ENCODE measurements at places on chromosomes 13 and 19.

GRCh38 chr19:4580021-4580901 is 20.8 kb upstream of the SEMA6B start:
- no peak for DNase-seq

- no peak for DNase-seq
These were observed 27.9 kb upstream of the PARP4 start for GRCh38 chr13:24540236-24541126.

DNA sequence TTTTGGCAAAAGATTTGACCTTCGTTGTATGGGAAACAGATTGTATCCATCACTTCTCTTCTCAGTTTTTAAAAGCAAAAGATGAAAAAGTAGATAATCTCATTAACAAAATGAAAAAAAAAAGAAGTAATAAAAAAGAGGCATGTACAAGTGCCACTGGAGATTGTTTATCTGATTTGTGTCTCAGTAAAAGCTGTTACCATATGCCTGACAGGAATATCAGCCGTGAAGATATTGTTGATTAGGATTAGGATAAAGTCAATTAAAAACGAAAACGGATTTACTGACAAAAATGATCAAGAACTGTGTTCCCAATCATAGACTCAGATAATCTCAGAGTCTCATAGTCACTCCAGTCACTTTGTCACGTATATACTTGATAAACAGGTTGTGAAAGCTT is 842.1 kb upstream of the SLC10A2 start:
- no peak for DNase-seq

DNA sequence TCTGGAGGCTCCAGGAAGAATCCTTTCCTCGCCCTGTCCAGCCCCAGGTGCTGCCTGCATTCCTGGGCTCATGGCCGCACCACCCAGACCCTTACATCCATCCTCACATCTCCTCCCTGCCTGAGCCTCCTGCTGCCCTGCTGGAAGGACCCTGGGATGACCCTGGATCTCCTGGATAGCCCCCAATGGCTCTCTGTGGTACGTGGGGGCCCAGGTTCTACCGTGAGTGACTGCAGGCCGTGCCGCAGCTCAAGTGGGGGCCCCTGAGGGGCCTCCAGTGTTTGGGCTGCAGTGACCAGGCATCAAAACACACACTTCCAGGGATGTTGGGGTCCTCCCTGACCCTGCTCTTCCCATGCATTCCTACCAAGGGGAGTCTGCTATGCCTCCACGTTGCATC is 8.3 kb upstream of the MCF2L start:
- no peak for DNase-seq

DNA sequence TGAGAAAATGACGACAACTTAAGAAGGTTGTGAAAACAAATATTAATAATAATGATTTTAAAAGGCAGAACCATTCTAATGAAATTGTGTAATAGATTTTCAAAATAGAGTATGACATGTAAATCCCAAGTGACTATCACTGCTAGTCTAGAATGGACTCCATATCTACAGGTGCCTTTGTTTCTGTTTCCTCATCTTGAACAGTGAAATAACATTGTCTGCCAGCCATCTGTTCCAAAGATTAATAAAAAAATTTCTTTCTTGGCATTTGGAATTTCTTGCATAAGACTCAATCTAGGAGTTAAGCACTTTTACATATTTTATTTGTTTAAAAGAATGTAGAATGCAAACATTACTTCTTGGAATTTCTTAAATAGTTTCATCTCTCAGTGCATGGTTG is 520.1 kb upstream of the ARGLU1 start:
- no peak for DNase-seq

DNA sequence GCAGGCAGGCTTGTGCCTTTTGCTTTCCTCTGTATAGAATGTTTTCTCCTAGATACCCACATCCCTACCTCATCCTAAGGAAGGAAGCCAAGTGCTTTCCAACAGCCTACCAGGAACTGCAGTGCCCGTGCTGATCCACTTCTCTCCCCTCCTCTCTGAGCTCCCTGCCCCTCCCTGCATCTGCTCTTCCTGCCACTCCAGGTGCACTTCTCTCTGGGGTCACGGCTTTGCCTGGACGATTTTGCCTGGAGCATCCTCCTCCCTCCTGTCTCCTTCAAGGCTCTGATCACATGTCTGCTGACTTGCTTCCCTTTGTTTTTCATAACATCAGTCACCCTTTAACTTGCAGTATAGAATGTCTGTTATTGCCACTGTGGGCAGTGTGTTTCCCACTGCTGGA is 34.7 kb upstream of the IRS2 start:
- DNase-seq, result no peak

- no peak for DNase-seq
These were observed 97.1 kb downstream of the SIPA1L3 start for GRCh38 chr19:38004186-38004520.

DNA sequence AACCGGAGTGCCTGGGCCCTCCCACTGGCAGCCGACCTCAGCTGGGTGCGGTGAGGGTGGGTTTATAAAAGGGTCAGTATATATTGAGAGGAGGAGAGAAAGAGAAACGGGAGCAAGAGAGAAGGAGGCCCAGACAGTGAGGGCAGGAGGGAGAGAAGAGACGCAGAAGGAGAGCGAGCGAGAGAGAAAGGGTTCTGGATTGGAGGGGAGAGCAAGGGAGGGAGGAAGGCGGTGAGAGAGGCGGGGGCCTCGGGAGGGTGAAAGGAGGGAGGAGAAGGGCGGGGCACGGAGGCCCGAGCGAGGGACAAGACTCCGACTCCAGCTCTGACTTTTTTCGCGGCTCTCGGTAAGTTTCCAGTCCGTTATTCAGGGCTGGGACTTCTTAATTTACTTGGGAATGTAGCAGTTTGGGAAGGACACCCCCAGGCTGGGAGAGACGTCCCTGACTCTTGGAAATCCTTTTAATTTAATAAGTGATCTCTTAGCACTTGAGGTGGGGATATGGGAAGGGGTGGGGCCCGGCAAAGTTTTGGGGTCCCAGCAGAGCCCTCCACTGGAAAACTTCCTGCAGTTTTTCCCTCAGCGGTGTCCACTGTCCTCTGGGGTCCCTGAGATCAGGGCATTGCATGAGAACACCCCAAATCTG is at the start of gene EMP3:
Gene EMP3 (plus strand): TSS at position 288 of the 646 bp plus-strand sequence. CDS start 1,293 bp downstream, outside the sequence.
- peak; percentile 86 for DNase-seq

- no peak for DNase-seq
These were observed 141.6 kb downstream of the TM9SF2 start for GRCh38 chr13:99642841-99643240.

- peak; percentile 92 for DNase-seq
These were observed 135.2 kb downstream of the TSHZ3 start for GRCh38 chr19:31214086-31214485.

DNA sequence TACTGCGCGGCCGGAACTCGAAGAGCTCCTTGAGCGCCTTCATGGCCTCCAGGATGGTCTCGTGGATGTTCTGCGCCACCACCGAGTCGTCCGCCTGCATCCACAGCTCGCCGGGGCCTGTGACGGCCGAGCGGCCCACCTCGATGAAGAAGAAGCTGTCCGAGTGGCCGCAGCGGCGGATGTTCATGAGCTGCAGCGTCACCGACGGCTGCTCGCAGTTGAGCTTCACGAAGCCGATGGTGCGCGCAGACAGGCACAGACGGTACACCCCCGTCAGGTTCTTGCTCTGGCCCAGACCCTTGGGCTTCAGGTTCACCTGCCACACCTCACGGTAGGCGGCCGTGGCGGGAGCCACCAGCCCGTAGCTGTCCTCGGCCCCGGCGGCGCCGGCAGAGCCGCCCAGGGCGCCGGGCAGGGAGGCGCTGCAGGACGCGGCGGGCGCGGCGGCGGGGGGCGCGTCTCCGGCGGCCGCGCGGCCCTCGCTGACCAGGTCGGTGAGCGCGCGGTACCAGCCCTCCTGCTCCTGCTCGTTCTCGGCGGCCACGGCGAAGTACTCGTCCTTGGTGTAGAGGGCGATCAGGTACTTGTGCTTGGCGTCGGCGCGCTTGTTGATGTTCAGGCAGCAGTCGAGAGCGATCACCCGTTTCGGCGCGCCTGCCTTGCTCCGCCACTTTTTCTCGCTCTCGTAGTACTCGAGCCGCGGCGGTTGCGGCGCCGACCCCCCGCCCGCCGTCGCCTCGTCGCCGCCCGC is 1.1 kb downstream of the IRS2 start:
- peak; percentile 47 for DNase-seq

- DNase-seq, result no peak
These were observed 11.5 kb downstream of the UBXN6 start for GRCh38 chr19:4445963-4446703.
